Hippocampal formation (tissue), 2 donors: ENCODE measurements at places on chromosomes 5 and 9.
A peak's percentile ranks its signal among the peaks of the same experiment; 100 is the strongest.

GRCh38 chr9:20805766-20806165 lies 121.7 kb downstream of the FOCAD start:
- DNase-seq, result peak; percentile 29

DNA sequence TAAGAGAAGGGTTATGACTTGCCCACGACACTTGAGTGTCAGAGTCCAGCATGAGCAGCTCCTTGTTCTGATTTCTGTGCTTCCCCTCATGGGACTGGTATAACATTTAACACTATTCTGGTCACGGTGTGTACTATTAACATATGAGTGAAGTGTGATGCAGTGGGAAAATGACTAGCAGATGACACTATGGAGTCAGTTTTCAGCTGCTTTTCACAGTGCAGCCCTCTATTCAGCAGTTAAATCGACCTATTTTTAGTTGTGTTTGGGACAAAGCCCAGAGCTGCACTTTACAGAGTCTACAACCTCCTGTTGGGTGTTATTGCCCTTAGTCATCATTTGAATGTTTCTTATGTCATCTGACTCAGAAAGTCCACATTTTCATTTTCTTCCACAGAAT lies 59.1 kb downstream of the CHSY3 start:
- peak; percentile 25 for DNase-seq

GRCh38 chr5:100430268-100431195 lies 104.6 kb upstream of the FAM174A start:
- DNase-seq, result peak; percentile 22

- DNase-seq, result no peak
These were observed 16.7 kb downstream of the PTGS1 start for GRCh38 chr9:122387536-122387935.

- no peak for DNase-seq
These were observed 77.7 kb downstream of the FOXD1 start for GRCh38 chr5:73370640-73371583.

DNA sequence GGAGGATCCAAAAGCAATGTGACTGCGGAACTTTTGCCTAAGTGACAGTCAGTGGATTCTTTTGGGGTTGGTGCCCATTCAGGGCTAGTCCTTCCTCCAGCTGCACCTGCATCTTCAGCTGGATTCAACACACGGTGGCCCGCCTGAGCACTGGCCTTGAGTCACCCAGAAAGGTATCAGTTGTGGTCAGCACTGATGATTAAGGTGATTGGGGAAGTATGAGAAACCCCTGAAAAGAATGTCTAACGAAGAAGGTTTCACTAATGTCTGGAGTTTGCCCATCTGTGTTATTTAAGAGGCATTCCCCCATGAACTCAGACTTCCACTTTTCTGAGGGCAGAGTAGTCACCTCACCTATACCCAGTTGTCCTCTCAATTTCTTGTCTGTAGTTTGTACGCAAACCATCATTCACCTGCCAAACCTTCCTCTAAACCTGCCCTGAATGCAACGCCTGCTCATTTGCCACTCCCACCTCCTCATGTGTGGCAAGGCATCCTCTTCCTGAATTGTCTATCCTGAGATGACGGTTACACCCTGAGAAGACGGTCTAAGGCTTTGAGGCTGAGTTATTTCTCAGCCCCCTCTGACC lies 27.2 kb downstream of the CSF2 start:
- DNase-seq, result no peak

DNA sequence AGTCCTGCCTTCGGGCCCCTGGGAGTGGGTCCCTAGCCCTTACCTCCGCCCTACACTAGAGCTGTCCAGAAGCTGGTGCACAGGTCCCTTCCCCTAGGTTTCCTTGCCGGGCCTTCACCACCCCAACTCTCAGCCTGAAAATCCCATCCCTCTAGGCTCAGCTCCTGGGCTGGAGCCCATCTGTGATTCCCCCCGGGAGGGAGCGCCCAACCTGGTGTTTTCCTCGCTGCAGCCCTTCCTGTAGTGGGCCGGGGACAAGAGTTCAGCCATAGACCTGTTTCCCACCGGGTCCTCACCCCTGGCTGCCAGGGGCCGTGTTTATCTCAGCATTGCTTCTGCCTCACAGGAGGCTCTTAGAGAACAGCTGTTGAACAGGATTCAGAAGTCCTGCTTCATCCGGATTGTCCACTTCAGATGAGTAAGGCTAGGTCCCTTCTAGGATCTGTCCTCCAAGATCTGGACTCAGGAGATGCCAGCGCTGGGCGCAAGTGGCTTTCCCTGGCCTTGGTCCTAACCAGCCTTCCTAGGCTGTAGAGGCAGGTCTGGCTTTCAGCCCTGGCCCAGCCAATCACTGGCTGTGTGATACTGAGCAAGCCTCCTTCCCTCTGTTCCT lies 965 bp downstream of the GLIPR2 start:
- peak; percentile 21 for DNase-seq
